Occipital lobe (tissue), 3 donors: ENCODE measurements at places on chromosomes 13 and 19. TPM values are rescaled to one million over a fixed set of nuclear protein-coding genes. Genes with fewer than 3 reads are reported as not detected.

GRCh38 chr19:47093254-47093653 lies 20.3 kb downstream of the ZC3H4 start:
- DNase-seq = no peak

- DNase-seq = no peak
These were observed 62.2 kb downstream of the DNAJC15 start for GRCh38 chr13:43085545-43085944.

GRCh38 chr19:40640744-40641143 lies 39.6 kb downstream of the LTBP4 start:
- no peak for DNase-seq

DNA sequence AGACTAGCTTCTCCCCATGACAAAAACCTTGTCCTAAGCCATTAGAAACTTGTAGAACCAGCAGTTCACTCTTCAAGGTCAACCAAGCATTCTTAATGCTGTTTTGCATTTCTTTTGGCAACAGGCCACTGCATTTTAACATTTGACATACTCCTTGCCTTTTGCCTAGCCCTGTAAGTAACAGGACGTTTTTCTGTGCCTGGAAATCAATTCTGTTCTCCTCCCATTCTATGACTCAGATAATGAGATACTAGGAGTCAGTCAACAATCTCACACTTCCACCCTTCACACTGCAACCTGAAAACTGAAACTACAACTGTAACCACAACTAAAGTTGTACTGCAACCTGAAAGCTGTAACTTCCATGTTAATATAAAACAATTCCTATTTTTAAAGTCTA lies 268.7 kb downstream of the MZT1 start:
- DNase-seq = no peak

DNA sequence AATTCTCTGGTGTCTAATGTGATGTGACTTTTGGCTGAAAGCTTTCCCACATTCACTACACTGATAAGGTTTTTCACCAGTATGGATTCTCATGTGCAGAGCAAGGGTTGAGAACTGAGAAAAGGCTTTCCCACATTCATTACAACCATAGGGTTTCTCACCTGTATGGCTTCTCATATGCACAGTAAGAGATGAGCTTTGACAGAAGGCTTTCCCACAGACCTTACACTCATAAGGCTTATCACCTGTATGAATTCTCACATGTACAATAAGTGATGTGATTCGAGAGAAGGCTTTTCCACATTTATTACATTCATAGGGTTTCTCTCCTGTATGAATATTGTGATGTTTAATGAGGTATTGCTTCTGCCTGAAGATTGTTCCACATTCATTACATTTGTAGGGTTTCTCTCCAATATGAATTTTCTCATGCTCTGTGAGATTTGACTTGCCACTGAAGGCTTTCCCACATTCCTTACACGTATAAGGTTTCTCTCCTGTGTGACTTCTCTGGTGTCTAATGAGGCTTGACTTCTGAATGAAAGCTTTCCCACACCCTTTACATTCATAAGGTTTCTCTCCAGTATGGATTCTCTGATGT lies 14.0 kb downstream of the ZNF260 start:
- no peak for DNase-seq

Gene TRPC4
- total RNA-seq = 55.4 TPM

Gene PIN1
- total RNA-seq = 65.4 TPM

Gene SHANK1
- 15.9 TPM for total RNA-seq

Gene GATAD2A
- 14.2 TPM for total RNA-seq
